ENCODE measurements at places on chromosomes 2 and 18.

- no peak for DNase-seq
These were observed 88.0 kb upstream of the LTBP1 start for GRCh38 chr2:32858713-32859112.

DNA sequence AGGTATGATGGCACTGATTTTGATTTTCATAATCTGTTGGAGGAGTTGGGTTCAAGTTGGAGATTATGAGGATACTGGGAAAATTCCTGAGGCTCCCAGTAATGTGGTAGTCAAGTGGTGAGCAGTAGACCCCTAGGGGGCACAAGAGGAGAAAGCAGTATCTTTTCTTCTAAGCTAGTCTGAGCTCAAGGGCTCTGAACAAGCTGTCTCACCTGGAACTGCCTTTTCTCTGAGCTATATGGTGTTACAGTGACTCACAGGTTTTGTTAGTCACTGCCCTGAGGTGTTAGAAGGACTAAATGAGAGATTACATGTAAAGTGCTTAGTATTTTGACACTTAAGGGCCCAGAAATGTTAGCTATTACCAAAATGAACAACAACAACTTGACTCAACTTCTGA, 42.2 kb downstream of the CD302 start:
- no peak for DNase-seq

DNA sequence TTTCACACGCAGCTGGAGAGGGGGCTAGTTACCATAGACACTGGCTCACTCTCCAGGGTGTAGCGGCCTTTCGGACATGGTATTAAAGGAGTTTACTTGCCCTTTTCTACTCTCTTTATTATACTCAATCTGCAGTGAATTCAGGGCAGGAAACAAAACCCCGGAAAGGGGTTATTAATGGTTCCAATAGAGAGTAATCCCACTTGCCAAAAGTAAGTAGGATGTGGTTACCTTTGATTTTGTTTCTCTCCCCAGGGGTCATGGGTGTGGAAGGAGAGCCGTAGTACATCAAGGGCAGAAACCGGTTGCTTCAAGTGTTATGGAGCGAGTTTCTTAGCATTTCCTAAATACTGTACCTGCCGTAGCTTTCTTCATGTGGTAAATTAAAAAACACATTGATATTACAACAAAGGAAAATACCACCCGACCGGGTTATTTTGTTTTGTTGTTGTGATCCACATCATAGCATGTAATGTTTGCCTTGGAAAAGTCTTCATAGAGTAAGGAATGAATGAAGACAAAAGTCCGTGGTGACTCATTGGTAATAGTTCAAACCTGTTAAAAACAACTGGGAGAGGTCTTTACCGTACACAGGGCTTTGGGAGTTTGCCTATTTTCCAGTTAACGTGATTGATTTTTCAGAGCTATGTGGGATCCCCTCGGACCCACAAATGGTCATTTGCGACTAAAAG, 71.5 kb downstream of the SLC4A3 start:
- no peak for DNase-seq

DNA sequence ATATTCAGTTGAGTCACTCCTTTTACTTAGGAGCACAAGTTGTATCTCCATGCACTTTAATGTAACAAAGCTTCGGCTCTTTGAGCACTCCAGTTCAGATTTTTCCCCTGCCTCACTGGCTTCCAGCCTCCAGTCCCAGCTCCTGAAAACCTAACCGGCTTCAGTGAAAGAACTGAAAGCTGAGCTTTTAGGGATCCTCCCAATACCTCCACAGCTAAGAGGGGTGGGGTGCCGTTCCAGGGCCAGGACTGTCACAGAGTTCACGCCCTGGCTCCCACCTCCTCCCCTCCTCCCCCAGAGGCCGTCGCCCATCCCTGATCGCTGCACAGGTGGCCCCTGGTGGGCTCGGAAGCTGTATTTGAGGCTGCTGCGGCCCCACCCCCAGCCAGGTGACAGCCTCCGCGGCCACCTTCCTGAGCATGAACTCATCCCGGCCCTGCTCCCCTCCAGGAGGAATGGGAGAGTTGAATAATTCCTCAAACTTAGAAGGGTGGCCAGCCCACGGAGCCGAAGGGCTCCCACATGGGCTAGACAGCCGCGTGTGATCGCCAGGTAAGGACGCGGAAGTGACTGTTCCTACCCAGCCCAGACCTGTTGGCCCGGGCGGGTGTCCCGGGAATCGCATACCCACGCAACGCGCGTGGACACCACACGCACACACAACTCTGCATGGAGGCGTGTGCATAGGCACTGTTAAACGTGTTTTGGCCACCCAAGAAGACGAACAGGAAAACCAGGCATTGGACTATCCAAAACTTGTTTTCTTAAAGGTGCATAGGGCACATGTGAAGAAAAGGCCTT, 1.8 kb downstream of the MYO5B start:
- no peak for DNase-seq

DNA sequence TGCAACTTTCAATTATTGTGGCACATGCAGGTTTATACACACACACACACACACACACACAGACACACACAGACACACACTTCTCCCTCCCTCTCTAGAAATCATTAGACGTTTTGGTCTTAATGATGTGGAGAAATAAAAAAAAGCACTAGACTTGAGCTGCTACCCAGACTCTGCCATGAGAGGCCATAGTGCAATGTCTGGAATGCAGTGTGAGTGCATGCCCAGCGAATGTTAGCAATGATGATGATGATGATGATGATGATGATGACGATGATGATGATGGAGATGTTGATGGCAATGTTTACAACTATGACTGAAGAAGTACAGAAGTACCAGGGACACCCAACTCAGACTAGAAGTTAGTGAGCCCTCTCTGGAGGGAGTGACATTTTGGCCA, 23.8 kb upstream of the KLHL29 start:
- DNase-seq = no peak

DNA sequence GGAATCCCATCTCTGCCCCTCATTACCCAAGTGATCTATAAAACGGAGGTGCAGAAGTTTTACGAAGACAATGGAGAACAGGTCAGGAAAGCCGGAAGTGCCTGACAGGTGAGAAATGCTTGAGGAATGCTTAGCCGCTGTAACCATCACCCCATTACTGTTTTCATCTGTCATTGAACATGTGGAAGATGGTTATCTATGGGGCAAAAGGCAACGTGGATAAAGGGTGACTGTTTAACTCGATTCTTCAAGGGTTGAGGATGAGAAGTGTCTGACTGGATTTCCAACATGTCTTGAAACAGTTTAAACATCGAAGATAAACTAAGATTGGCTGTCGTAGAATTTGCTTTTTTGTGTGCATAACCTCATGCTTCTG, 17.3 kb downstream of the HK2 start:
- no peak for DNase-seq

- DNase-seq = no peak
These were observed 104.4 kb upstream of the SMAD2 start for GRCh38 chr18:48034651-48035555.

- no peak for DNase-seq
These were observed 472 bp upstream of the PLEKHM3 start for GRCh38 chr2:208025814-208026184.

- DNase-seq = no peak
These were observed 26.1 kb upstream of the STAT4 start for GRCh38 chr2:191176801-191177438.

GRCh38 chr2:223731503-223731902, 105.9 kb downstream of the AP1S3 start:
- no peak for DNase-seq

DNA sequence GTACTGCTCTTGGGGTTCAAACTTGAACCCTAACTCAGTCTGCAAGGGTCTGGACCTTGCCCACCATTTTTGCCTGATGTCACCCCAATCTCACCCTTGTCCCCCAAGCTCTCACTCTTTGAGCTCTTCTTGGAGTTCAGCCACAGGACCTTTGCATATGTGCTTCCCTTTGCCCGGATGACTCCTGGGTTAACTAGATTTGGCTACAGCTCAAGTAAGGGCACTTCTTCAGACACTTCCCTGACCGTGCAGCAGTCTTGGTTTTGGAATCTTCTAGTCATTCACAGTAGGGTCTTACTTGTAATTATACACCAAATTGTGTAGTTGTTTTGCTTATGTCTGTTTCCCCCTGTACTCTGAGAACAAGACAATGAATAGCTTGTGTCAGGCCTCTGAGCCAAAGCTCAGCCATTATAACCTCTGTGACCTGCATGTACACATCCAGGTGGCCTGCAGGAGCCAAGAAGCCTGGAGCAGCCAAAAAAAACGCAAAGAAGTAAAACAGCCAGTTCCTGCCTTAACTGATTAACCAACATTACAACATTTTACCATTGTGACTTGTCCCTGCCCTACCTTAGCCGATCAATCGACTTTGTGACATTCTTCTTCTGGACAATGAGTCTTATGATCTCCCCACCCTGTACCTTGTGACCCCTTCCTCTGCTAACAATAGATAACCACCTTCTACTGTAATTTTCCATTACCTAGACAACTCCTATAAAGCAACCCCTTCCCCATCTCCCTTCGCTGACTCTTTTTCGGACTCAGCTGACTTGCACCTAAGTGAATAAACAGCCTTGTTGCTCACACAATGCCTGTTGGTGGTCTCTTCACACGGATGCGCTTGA, 1.0 kb upstream of the MOGAT1 start:
- no peak for DNase-seq
